ENCODE measurements at places on chromosomes 4 and X.

- DNase-seq = no peak
These were observed 101.2 kb downstream of the FRMPD4 start for GRCh38 chrX:12239356-12240082.

GRCh38 chr4:174265916-174266315 is 17.6 kb downstream of the FBXO8 start:
- DNase-seq = no peak

DNA sequence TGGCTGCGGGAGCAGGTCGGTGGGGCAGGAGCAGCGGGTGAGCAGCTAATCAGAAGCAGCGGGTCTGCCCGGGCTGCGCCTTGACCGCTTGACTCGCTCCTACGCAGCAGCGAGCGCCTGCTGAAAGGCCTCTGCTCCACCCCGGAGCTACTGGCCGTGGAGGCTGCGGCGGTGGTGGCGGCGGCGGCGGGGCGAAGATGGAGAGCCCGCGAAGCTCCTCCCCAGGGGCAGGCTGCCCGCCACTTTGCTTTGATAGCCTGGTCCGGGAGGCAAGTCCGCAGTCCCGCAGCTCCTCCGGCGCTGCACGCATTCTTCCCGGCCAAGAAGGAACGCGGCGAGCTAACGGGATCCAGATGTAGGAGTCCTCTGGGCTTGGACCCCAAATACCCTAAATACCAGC is 36.7 kb downstream of the PJA1 start:
- DNase-seq = no peak

GRCh38 chr4:150315691-150316090 is 237.4 kb downstream of the DCLK2 start:
- no peak for DNase-seq

- no peak for DNase-seq
These were observed 7.8 kb downstream of the ZCCHC4 start for GRCh38 chr4:25320336-25320735.

GRCh38 chr4:141350122-141350905 is 129.6 kb downstream of the ZNF330 start:
- peak; percentile 10 for DNase-seq

DNA sequence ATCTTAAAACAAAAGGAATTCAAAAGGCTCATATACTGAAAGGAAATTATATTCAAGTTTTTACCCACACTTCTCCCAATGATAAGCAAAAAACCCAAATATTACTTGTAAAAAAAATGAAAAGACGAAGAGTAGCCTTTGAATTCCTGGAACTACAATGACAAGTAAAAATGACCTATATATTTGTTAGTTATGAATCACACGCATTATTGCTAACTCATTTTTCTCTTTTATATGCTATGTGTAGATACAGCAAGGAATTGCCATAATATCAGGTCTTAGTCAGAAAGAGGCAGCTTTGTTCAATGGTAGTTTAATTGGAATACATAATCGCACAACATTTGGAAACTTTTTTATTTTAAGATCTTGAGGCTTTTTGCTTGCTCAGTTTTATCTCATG is 22.7 kb upstream of the ASB5 start:
- no peak for DNase-seq

DNA sequence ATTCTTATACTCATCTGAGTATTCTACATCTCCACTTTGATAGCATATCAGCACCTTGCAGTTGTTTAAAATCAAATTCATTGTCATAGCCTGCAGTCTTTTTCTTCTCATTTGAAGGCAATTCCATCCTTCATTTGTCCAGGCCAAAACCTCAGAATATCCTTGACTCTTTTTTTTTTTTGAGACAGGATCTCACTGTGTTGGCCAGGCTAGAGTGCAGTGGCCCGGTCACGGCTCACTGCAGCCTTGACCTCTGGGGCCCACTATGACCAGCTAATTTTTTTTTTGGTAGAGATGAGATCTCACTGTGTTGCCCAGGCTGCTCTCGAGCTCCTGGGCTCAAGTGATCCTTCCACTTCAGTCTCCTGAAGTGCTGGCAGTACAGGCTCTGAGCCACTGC is 2.6 kb downstream of the MRPL1 start:
- no peak for DNase-seq

- no peak for DNase-seq
These were observed 52.2 kb upstream of the C1QTNF7 start for GRCh38 chr4:15375667-15376066.

DNA sequence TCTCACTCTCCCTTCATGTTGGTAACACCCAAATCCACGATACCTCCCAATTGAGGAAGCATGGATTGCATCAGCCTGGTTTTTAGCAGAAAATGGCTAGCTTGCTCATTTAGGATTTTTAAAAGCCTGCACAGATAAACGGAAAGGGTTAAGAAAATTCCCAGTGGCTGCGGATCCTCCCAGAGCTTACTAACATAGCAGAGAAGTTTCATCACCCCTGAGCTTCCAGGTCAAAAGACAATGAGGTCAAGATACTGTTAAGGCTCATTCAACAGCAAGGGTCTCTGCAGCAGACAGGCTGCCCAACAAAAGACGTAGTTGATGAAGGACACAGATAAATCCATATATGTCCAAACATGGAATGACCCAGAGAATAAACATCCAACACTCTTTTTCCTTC is 220.2 kb downstream of the ASMT start:
- DNase-seq = no peak

DNA sequence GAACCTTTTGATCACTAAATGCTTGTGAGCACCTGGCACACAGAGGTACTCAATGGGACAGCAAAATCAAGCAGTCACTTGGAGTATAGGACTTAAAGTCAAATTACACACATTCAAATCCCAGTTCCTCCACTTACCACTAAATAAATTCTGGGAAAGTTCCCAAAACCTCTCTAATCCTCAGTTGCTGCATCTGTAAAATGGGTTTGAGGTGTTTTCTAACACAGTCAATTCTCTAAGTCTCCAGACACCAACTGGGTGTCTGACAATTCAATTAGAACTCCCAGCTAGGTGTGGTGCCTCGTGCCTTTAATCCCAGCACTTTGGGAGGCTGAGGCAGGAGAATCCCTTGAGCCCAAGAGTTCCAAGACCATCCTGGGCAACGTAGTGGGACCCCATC is 19.0 kb downstream of the QDPR start:
- DNase-seq = no peak

DNA sequence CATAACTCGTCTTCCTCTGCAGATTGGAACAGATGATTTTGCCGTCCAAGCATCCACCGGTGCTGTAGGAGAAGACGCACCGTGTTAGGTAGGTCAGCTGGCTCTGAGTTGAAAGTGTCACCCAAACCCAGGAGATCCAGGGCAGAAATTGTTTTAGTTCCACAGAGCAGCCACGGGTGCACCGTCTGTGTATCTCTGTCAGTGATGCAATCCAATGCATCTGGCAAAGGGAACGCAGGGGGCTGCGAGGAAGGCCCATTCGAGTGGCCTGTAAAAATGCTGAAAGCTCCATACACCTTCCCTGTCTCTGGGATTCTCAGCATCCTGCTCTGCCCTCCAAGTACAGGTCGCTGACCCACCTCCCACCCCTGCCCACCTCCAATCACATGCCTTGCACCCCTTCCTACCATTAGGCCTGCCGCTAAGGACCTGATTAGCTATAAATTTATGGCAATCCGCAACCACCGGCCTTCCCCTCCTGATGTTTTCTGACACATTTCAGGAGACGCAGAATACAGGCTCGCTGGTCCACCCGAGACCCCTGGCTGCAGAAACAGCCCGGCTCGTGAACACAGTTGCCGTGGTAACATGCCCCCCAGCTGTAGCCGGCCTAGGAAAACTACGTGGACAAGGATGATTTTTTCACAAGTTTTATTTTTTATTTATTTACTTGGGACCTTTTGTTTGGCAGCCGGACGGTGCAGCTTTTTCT is 39.7 kb upstream of the SHOX start:
- DNase-seq = no peak

DNA sequence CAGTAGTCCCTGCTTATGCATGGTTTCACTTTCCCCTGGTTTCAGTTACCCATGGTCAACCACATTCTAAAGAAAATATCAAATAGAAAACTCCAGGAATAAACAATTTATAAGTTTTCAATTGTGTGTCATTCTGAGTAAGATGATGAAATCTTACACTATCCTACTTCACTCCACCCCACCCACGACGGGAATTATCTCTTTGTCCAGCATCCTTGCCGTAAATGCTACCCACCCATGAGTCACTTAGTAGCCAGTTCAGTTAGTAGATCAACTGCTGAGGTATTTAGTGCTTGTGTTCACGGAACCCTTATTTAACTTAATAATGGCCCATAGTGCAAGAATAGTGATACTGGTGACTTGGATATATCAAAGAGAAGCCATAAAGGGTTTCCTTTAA is 91.4 kb downstream of the KLHL13 start:
- no peak for DNase-seq

GRCh38 chr4:70902577-70903290 is 565 bp downstream of the MOB1B start:
- DNase-seq = no peak

DNA sequence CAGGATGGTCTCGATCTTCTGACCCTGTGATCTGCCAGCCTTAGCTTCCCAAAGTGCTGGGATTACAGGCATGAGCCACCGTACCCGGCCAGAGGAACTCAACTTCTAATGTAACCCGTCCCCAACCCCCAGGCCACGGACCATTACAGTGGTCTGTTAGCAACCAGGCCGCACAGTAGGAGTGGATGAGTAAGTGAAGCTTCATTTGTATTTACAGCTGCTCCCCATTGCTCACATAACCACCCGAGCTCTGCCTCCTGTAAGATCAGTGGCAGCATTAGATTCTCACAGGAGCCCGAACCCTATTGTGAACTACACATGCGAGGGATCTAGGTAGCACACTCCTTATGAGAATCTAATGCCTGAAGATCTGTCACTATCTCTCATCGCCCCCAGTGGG is 119.6 kb downstream of the SHROOM3 start:
- no peak for DNase-seq

- DNase-seq = no peak
These were observed 177.4 kb upstream of the IL15 start for GRCh38 chr4:141459020-141459419.

DNA sequence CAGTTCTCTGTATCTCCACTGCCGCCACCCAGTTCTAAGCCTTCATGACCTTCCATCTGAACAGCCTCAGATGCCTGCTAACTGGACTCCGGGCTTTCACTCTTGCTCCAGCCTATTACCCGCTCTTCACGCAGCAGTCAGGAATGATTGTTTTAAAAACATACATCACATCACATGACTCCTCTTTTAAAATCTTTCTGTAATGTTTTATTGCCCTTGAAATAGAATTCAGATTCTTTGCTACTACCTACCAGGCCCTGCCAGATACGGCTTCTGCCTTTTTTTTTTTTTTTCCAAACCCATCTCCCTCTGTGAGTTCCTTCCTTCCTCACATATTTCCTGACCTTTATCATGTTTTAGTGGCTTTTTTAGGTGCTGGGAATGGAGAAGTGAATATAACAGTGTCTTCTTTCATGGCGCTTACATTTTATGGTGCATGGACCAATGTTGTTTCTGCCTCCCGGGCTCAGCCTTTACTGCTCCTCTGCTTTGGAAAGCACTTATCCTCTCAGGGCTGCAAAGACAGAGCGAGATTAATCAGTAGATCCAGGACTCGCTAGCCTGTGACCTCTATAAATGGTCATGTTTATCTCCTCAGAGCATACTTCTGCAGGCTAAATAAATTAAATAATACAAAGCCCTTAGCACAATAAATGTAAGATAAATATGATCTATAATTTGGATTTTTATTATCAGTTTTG is 58.0 kb downstream of the FBXO8 start:
- DNase-seq = no peak

DNA sequence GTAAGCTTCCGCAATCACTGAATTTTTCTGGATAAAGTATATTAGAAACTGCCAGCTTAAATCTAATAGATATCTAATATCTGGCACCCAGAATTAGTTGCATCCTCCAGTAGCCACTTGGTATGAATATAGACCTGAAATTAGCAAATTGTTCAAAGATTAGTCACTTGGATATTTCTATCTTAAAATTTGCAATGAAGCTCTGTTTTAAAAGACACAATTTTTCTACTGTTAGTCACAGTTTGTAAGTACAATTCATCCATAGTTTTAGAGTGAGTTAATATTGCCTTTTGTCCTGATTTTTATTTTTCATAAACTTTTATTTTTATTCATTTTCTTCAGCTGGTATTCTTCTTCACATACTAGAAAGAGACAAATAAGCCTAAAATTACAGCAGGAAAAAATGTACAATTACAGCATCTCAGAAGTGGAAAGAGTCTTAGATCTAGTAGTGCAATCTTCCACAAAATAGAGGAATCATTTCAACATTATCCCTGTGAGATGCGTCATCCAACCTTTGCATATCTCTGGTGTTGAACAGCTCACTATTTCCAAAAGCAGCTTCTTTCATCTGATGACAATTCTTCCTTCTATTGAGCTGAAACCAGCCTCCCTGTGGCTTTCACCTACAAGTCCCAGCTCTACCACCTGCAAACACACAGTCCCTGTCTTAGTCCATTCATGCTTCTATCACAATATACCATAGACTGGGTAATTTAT is 190.0 kb upstream of the AR start:
- DNase-seq = no peak

GRCh38 chr4:10441512-10441911 is 15.7 kb downstream of the ZNF518B start:
- DNase-seq = no peak

DNA sequence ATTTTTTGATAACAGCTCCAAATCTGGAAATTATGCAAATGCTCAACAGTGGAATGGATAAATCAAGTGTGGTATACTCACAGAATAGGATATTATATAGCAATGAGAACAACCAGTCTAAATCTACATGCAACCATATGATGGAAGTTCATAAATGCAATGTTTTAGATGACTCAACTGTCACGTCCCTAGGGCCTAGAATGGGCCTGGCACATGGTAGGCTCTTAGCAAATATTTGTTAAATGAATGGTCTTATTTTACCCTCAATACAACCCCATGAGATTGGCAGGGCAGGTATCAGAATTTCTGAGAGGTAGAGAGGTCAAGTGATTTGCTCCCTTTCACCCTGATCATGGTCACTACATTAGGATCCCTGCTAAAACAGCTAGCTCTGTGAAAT is 14.6 kb upstream of the NKX3-2 start:
- DNase-seq = no peak

DNA sequence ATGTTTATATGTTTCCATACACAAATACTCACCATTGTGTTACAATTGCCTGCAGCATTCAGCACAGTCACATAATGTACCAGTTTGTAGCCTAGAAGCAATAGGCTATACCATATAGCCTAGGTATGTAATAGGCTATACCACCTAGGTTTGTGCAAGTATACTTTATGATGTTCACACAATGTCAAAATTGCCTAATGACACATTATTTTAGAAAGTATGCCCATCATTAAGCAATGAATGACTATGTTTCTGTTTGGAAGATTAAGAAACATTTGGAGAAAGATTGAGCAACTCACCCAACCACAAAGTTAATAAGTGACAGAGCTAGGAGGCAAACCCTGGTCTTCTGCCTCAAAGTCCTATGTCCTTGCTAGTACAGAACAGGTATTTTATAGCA is 96.8 kb upstream of the GRIA3 start:
- no peak for DNase-seq

GRCh38 chr4:64584981-64585557 is 175.8 kb upstream of the TECRL start:
- no peak for DNase-seq
